ENCODE measurements at places on chromosomes 5 and 9.
A peak's percentile ranks its signal among the peaks of the same experiment; 100 is the strongest.

GRCh38 chr9:89364666-89365531 lies 46.6 kb downstream of the SECISBP2 start:
- no peak for DNase-seq

DNA sequence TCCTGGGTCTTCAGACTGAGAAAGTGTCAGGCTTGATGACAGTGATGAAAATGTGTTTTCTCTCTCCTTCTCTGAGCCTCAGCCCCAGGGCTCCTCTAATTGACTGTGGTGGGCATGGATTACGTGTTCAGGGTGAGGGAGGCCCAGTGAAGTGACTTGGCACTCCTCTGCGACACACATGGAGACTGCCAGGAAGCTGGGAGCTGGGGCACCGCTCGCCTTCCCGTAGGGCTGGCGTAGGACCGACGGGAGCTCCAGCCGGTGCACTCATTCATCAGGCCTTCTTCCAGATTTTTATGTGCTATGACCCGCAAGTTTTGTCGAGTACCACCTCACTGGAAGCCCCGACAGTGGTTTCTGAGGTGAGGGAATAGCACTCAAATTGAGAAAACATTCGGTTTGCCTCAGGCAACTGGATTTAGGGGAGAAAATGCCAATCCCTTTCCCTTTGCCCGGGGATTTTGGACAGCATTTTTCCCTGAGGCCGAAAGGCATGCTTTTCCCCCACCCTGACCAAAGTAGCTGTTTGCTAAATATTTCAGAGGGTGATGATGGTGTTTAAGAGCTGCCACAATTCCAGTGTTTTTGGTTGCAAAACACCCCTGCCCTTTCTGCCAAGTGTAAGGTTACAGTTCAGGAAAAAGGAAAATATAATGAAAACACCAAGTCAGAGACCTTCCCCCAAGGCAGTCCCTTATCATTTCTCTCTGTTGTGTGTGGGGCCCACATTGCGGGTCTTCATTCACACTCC lies 83.7 kb downstream of the PCSK5 start:
- DNase-seq, result peak; percentile 53

DNA sequence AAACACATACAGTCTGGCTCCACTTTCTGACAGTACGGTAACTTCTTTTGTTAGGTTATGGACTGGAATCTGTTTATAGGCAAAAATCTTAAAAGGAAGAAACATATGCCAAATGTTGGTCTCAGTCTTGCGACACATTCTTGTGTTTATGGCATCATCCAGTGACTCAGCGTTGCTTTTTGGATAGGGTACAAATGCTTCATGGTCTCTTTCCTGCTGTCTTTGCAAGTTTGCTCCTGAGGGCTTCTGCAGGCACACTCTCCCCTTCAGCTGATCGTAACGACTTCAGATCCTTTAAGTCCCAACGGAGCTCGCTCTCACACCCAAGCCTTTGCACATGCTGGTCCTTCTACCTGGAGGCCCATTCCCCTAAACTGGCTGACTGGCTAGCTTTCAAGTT lies 23.6 kb upstream of the TNFSF8 start:
- no peak for DNase-seq

GRCh38 chr5:62773460-62773859 lies 194.8 kb downstream of the LRRC70 start:
- no peak for DNase-seq

DNA sequence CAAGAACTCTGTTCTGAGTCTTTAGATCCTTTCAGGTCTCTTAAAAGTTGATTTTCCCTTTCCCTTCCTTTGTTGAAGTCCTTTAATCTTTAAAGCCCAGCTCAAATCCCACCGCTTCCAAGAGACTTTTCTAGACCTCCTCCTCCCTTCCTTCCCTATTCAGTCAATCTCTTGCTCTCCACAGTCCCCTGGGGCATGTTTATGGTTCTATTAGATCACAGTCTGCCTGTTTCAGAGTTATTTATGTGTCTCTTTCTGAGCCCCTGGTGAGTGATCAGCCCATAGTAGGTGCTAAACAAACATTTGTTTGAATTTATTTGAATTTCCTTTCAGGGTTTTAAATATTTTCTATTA lies 7.2 kb upstream of the ARSI start:
- no peak for DNase-seq

GRCh38 chr9:7236186-7236585 lies 478.4 kb downstream of the KDM4C start:
- no peak for DNase-seq

DNA sequence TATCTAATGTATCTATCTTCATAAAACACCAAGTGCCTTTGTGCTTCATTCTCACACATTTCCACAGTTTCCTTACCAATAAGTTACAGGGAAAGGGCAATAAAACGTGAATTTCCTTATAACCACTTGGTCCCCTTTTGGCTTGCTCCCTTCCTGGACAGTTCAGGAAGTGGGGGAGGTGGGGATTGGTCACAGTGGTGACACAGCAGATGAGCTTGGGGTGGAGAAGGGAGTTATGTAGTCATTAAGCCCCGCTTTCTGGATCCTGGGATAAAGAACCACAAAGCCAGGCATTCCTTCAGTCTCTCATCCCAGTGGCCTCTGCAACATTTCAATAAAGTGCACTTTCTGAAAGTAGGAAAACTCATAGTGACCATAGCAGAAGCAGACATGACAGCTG lies 47.1 kb upstream of the FYB1 start:
- DNase-seq, result no peak

- DNase-seq, result no peak
These were observed 445.0 kb upstream of the DMAC1 start for GRCh38 chr9:8244505-8245092.

- DNase-seq, result peak; percentile 81
These were observed 22.6 kb upstream of the RAPGEF1 start for GRCh38 chr9:131762356-131762932.

GRCh38 chr9:79977074-79977435 lies 405.3 kb downstream of the TLE4 start:
- no peak for DNase-seq

DNA sequence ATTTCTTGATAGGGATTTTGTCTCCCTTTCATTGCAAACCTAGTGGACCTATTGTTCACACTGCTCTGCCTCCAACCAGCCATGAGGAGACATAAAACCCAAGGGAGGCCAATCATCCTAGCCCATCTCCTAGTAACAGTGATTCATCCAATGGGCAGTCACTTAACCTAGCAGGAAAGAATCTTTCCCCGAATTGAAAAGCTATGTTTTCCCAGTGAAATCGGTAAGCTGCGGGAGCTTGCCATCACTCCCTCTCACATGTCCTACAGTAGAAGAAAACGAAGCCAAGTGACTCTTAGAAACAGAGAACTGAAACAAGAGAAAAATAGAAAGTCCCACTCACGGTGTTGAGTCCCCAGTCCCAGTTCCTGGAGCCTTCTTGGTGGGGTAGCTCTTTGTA lies 123.3 kb downstream of the SUSD1 start:
- no peak for DNase-seq

- DNase-seq, result no peak
These were observed 39.2 kb downstream of the DCAF10 start for GRCh38 chr9:37839496-37840461.

DNA sequence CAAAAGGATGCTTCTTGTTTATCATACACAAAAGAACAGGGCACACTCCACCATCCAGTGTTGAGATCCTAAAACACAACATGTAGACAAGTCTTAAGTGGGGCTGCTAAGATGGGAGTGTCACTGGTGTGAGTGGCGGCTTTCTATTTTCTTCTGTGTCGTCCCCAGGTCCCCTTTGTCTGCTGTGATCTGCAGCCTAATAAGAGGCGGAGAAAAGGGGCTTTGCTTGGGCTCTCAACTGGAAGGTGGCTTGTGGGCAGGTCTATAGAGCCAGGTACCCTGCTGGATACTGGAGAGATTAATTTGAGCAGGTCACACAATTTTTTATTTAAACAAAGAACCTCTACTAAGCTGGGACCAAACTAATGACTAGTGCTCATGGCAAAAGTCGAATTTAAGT lies 126.1 kb upstream of the SAP30L start:
- DNase-seq, result no peak

DNA sequence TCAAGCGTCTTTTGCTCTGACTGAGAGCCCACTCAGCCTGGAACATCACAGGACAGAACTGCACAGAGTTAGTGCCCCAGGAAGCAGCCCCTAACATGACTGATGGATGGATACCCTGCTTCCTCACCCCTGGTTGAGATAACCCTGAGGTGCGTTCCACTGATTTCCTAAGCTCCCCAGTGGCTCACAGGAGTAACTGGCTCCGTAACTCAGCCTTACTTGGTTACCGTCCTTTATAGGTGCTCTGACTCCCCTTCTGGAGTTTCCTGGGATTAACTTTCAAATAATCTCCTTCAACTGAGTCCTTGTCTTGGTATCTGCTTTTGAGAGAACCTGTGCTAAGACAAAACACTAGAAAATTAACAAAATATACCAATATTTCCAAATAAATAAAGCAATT lies 449.5 kb downstream of the AGTPBP1 start:
- DNase-seq, result no peak

- DNase-seq, result no peak
These were observed 216.7 kb upstream of the ARRDC3 start for GRCh38 chr5:91599863-91600262.

DNA sequence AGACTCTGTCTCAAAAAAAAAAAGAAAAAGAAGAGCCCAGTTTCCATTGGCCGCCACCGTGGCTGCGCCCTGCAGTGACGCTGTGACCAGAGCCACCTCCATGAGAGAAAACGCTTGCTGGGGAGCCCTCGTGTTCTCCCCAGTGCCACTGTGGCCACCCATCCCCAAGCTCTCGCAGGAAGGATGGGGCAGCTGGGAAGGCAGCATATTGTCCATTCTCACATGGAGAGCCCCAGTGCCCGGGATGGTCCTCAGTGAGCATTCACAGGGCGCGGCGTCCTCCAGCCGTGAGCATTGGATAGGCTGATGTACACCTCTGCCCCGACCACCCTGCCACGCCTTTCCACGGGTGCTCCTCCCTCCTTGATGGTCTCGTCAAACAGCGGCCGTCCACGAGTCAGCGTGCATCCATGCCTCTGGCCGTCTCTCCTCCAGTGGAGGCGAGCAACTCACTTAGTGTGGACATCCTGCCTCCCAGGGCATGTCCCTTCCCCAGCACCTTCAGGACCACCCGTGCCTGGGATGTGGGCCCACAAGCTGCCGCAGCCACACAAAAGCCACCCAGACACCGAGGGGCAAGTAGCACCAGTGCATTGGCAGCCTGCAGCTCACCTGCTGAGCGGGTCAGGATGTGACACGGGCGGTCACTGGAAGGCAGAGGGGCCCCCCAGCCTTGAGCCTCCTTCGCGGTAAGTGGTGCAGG lies 23.4 kb upstream of the SLC6A19 start:
- no peak for DNase-seq

- no peak for DNase-seq
These were observed 173.4 kb downstream of the NR3C1 start for GRCh38 chr5:143229896-143230675.

GRCh38 chr5:3325972-3326840 lies 269.4 kb upstream of the IRX1 start:
- peak; percentile 27 for DNase-seq

DNA sequence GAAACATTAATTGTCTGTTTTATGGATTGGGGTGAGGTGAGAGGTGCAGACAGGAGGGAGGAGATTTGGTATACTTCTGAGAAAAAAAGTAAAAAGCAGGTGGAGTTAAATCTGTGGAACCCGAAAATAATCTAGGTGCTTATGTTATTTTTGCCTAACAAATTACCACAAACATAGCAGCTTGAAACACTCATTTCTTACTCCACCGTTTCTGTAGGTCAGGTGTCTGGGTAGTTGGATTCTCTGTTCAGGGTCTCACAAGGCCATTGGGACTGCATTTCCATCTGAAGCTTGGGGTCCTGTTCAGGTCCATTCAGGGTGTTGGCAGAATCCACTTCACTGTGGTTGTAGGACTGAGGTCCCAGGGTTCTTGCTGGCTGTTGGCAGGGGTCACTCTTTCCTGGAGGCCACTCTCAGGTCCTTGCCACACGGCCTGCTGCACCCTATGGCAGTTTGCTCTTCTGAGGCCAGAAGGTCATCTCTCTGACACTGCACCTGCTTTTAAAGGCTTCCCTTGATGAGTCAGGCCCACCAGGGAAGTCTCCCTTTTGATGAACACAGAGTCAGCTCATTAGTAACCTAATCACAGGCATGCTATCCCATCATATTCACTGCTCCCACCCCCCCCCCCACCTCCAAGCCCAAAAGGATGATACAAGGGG lies 82.2 kb downstream of the TRIO start:
- no peak for DNase-seq

GRCh38 chr9:36470643-36471290 lies 70.7 kb upstream of the RNF38 start:
- no peak for DNase-seq

- no peak for DNase-seq
These were observed 70.3 kb downstream of the FGF10 start for GRCh38 chr5:44318883-44319282.

DNA sequence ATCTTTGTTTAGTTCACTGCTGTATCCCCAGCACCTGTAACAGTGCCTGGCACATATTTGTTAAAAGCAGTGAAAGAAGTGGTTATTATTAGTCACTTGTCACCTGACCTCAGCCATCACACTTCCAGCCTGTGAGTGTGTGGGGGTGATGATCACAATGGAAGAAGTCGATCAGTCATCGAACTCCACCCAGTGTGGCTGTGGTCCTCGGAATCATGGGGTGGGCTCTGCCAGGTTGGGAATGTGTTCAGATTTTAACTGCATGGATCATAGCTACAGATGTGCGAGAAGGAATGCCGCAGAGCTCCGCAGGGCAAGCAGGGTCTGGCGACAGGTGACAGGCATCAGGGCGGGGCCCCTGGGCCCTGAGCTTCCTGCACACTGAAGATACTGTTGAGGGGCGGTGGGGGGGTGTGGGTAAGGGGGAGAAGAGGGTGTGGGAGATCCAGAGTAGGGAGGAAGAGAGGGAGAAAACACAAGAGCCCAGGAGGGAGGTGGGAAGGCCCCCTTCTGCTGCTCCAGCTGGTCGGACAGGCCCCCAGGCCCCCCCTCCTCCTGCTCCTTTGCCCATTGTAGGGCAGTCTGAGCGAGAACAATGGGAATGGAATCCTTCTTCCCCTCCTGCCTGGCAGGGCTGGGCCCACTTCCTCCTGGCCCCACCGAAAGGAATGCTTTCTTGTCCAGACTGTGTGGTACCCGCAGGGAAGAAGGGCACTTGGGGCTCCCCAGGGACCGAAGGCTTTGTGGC lies 89.6 kb downstream of the SPRY4 start:
- DNase-seq, result peak; percentile 89

- DNase-seq, result no peak
These were observed 5.5 kb upstream of the SURF6 start for GRCh38 chr9:133341369-133342068.

DNA sequence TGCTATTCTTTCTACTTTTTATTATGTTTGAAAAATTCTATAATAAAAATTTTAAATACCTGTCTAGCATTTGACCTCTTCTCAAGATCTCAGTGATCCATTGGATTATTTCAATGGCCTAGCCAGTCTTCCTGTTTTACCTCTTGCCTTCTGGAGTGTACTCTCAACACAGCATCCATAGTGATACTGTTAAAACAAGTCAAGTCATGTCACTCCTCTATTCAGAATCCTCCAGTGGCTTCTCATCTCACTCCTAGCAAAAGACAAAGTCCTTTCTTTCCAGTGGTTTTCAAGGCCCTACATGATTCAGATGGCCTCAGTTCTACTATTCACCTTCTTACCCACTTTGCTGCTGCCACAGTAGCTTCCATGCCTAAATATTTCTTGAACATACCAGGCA lies 1.8 kb downstream of the MARVELD2 start:
- no peak for DNase-seq
